Dermis blood vessel endothelial cell (primary cell): ENCODE measurements at places on chromosomes 12 and 14. TPM values are rescaled to one million over a fixed set of nuclear protein-coding genes. Genes with fewer than 3 reads are reported as not detected.

PTPN21 gene
- 6.3 and 7.3 TPM in 2 replicates for total RNA-seq

NCAPD2 gene
- 28.2 and 102 TPM in 2 replicates for total RNA-seq

DNA sequence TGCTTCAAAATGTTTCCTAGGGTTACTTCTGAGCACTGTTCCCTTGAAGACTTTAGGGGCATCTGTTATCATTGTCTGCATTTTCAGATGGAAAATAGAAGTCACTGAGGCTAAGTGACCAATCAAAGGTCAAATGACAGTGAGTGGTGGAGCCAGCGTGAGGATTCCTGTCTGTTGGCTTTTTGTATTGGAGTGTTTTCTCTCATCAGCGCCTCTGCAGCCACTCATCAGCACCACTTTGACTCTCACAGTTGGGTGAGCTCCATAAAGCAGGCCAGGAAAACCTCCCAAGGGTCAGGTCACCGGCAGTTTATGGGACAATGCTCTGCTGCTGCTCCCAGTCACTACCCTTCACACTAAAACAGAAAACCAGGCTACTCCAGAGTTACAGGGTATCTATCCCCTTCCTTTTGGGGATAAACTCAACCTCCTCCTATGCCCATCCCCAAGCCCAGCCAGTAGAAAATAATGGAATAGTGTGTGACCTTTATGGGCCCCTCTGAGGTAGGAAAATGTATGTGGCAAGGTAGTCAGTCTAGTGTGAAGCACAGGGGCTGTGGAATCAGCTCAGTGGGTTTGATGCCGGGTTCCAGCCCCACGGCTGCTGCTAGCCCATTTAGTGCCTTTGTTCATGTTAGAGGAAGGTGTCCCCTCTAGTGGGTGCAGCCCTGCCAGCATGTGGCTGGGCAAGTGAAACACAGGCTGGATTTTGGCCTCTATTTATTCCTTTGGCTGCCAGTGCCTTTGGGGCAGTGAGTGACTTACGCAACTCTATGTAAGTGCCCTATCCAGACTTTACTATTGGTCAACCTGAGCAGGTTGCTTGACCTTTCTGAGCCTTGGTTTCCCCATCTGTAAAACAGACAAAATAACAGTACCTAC lies 133.8 kb upstream of the CPM start:
- DNase-seq: no peak

DNA sequence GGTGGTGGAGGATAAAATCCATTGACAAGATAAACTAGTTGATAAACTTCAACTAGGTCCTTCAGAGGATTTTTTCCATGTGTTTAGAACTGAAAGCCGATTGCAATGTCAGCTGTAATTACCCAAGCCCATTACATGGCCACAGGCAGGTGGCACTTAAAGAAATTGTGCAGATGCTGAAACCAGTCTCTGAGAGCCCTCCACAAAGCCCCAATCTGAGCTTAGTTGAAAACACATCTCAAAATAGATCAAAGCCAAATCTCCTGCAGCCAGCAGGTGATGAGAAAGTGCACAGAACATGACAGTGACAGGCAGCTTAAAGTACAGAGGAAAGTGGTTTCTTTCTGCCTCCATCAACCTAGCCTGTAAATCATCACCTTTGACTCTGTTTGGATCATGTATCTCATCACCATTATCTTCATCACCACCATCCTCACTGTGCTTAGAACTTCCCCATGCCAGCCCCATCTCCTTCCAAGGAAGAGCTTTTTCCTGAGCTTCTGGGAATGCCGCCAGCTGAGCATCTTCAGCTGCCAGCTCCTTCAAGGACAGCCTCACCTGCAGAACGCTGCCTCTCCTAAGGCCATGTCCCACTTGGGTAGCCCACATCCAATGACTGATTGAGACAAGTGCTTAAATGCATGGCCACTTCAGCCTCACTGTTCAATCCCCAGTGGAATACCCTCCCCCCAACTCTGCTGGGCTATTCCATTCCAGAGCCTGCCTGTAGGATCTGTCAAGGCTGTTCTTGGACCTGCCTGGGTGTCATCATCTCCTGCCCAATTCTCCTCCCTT lies 219.5 kb upstream of the TMEM132C start:
- DNase-seq: no peak

DNA sequence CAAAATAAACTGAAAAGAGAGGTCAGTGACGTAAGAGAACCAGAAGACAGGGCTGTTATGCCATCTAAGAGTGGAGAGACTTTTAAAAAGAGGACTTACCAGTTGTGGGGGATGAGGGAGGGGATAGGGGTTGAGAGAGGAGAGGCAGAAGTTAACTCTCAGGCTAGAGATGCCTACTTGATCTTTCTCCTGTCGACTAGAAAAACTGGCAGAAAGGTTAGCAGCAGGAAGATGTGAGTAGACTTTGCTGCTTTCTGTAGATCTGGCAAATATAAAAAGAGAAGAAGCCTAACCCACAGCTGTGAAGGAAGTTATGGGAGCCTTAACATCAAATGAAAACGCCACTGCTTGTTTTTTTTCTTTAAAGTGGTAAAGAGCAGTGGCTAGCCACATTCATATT lies 10.7 kb downstream of the CREBL2 start:
- DNase-seq: no peak

DNA sequence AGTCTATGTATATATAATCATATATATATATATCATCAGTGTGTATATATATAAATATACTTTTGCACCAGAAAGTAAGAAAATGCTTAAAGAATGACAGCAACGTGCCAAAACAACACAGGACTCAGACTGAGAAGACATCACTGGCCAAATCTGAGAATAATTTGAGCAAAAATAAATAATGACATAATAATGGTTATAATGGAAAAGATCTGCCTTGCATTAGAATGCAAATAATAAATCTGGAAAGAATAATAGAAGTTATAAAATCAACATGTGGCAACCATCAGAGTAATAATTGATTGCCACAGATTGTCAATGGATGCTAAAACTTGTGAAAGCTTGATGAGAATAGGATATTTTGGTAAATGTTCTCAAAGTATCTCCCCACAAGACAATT lies 61.5 kb upstream of the PLEKHG7 start:
- no peak for DNase-seq

PRPF39 gene
- 28.9 and 44.4 TPM in 2 replicates for total RNA-seq

DNA sequence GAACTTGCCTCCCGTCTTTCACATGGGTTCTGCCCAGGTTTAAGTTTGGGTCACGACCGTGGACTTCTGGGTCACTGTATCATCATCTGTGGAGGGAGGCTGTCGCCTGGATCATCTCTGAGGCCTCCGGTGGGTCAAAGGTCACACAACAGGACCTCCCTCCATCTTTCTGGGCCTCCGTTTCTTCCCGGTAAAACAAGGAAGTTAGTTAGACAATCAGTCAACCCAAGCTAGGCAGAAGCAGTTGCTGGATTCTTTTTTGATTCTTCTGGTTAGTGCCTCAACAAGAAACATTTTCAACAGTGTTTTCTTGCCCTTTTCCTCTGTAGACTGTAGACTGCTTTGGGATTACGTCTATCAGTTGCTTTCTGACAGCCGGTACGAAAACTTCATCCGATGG lies 186.6 kb upstream of the BCL2L14 start:
- peak; percentile 12 for DNase-seq

DNA sequence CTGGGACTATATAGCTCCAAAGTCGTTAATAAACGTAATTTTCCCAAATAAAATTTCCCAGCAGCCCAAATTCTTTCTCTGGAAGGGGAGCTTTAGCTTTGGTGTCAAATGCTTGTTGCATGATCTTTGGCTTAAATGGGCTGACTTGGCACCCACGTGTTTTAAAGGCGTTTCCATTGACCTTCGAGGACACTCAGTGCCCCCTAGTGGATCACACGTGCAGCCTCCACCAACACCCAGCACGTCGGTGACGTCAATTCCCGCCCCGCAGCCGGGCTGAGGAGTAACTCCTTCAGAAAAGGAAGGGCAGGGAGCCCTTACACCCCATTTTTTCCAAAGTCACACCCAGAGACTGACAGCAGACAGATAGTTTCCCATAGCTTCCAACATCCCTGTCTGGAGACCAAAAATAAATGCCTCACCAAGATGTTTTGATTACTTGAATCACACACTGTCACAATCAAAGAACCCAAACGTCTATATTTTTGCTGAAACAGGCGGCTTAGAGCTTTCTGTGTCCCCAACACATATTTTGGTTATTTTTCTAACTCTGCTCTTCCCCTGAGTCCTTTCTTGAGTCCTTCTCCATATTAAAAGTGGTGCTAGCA lies 707.9 kb downstream of the AACS start:
- no peak for DNase-seq

GRCh38 chr12:77686760-77687159 lies 143.9 kb upstream of the NAV3 start:
- peak; percentile 2 for DNase-seq

- peak; percentile 30 for DNase-seq
Measured at GRCh38 chr14:76829013-76829365, 2.8 kb downstream of the LRRC74A start.

GRCh38 chr12:49340971-49341776 lies 4.2 kb upstream of the C1QL4 start:
- DNase-seq: no peak

KLRK1 gene
- total RNA-seq: not detected in 2 replicates

GRCh38 chr12:43277651-43278540 lies 274.1 kb downstream of the ADAMTS20 start:
- peak; percentile 25 for DNase-seq

ZNF385A gene
- total RNA-seq: 2.2 and 4.0 TPM in 2 replicates

GRCh38 chr12:10409392-10409791 lies at the start of gene KLRC4:
Gene KLRC4 (minus strand): TSS chr12:10409757. CDS start chr12:10409575, 182 bp downstream.
- peak; percentile 21 for DNase-seq

KRT85 gene
- not detected in 2 replicates for total RNA-seq

MEG3 gene
- total RNA-seq: 0.65 and 2.2 TPM in 2 replicates

- DNase-seq: no peak
Measured at GRCh38 chr12:26278266-26278665, 82.9 kb downstream of the SSPN start.

- DNase-seq: no peak
Measured at GRCh38 chr12:23576372-23576771, 373.1 kb downstream of the SOX5 start.

DNA sequence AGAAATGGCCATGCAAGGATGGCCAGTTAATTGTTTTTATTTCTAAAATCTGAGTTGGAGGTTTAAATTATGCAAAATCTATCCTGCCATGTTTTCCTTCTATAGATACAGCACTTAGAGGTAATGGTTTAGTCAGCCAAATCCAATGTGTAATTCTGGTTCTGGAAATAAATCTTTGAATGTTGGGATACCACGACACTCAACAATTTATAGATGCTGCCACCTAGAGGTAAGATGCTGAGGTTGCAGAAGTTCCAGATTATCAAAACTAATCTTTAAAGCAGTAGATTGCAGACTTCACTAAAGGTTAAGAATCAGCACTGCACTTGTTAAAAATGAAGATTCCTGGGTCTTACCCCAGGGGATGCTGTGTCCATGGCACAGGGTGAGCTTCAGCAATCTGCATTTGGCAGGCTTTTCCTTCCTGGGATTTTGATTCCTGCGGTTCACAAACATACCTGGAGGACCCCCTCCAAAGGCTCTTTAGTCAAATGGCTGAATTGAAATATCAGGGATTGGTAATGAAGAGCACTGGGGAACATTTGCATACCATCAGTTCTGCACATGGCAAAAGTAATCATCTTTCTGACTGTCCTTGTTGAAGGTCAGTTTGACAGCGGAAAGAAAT lies 53.4 kb upstream of the ANO4 start:
- peak; percentile 60 for DNase-seq

DCAF4 gene
- 6.6 and 9.0 TPM in 2 replicates for total RNA-seq

DNA sequence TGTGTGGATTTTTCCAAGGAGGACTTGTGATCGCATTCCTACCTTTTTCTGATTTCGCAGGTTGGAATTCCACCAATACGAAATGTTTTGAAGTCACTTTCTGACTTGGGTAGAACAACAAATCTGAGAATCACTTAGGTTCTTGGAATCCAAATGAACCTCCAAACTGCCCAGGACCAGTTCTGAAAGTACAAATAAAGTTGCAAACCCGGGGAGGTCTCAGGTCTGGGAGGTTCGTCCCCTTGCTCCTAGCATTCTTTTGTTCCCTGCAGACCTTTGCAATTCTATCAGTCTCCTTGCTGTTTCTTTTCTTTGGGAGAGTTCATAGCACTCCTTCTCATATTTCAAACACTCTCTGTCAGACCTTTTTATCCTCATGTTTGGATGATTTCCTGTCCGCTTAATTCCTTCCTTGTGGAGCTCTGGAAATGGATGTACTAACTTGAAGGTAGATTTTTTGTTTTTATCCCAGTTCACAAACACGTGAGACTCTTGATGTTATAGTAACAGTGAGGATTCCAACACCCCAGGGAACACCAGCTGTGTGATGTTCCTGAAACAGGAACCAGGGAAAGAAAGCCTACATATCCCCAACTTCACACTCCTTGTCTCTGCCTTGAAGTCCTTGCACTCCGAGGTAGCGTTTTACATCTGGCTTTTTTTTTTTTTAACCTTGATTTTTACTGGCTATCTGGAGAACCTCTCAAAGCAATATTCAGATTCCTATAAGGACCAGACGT lies 70.6 kb downstream of the TMEM132C start:
- no peak for DNase-seq

- no peak for DNase-seq
Measured at GRCh38 chr12:3671330-3672112, 81.4 kb downstream of the CRACR2A start.

DNA sequence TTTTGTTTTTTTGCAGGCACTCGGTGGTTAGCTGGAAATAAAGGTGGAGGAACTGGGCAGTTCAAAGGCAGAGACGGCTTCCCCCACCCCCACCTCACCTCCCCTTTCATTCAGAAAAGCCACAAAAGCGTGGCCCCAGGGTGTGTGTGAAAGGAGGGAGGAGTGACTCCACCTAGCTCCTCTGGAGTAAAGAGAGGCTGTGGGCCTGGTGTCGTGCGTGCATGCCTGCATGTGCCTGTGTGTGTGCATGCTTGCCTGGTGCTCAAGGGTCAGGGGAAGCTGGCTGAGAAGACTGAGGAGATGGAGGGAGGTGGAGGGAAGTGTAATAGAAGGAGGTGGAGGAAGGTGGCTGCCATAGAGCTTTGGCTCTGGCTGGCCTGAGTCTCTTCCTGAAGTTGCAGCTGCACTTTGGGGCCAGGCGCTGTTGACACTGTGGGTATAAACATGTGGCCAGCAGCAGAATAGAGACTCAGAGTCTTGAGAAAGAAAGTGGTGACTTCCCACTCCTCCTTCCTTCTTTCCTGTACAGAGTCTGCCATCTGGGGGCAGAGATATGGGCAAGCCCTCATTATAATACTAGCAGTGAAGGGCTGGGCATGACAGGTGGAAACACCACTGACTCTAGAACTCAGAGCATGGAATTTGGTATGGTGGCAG lies 36.9 kb upstream of the SINHCAF start:
- no peak for DNase-seq

DNA sequence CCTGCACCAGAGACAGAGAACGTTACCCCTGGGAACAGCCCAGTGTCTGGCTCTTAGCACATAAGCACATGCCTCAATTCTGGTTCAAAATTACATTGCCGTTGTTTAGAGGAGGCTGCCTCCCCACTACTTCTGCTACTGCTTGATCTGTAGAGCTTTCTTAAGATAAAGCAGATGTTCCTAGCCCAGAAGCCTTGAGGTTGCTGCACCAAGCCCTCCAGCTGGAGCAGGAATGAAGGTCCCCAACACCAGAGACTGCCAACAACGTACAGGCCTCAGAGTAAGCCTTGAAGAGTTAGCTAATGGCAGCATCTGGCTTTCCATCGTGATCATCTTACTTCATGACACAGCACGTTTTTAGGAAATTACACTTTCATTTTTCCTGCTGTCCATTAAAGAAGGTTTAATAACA lies 34.7 kb upstream of the AMIGO2 start:
- no peak for DNase-seq
